CD14-positive monocyte (primary cell): ENCODE measurements at places on chromosomes 2 and 18.

GRCh38 chr2:81675641-81676040, 1371.1 kb upstream of the LRRTM1 start:
- DNase-seq: no peak

DNA sequence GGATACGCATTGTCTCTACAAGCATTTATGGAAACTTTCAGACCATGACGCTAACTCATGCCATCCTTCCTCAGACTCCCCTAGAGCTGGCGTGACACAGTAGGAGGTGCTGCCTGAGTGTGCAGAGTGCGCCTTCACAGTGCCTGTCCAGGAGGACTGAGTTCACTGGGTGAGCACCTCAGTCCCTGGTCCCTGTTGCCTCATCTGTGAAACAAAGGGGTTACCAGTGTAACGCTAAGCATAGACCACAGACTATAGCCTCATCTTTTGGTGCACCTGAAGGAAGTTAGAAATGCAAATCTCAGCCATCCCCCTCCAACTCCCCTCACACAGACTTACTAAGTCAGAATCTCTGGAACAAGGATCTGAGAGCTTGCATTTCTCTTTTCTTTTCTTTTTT, 142.8 kb downstream of the TMEM17 start:
- DNase-seq: no peak

- no peak for DNase-seq
These were observed 110.3 kb downstream of the KCNF1 start for GRCh38 chr2:11022064-11022463.

GRCh38 chr2:236840215-236840614, 245.5 kb upstream of the COPS8 start:
- no peak for DNase-seq

- DNase-seq: no peak
These were observed 68.6 kb downstream of the DGKD start for GRCh38 chr2:233422649-233423551.

- no peak for DNase-seq
These were observed 135.4 kb downstream of the PTH2R start for GRCh38 chr2:208541989-208542464.

GRCh38 chr18:45783097-45784075, 42.1 kb upstream of the SIGLEC15 start:
- DNase-seq: no peak

DNA sequence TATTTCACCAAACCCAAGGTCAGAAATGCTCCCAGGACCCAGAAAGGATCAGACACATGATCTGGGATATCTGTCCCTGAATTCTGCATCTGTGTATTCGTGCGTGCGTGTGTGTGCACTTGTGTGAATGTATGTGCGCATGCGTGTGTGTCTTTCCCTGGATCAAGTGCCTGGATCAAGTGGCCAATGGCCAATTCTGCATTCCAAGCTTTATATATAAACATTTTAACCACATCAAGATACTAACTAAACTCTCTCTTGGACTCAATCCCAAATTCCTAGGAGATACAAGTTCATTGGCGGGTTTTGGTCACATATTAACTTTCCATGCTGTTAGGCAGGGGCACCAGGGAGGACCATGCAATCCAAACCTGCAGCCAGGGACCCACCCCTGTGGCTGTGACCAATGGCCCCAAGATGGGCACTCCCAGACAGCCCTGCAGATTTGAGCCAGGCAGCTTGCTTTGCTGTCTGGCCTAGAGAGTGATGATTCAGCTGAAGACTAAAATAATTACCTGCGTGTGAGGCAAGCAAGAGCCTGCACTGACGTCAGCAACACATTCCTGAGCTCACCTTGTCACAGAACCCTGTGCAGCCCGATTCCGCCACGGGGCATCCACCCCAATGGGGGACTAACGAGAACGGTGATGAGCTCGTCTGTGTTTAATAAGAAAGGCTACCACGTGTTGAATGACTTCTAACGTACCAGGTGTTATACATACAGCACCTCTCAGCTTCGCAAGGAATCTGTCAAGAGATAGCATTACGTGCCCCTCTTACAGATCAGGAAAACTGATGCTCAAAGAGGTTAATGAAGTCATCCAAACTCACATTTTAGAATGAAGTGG, 45.3 kb upstream of the ROCK2 start:
- DNase-seq: no peak

DNA sequence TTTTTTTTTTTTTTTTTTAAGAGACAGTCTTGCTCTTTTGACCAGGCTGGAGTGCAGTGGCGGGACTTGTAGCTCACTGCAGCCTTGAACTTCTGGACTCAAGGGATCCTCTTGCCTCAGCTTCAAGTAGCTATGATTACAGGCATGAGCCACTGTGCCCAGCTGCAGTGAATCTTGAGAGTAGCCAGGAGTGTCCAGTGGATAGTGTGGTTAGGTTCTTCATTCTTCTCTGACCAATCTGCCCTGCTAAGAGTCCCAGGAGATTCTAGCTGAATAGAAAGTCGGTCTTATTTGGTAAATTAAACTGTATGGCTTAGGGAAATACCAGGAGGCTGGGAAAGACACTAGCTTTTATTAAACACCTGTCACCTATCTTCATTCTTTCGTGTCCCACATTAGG, 15.3 kb downstream of the USP39 start:
- no peak for DNase-seq

DNA sequence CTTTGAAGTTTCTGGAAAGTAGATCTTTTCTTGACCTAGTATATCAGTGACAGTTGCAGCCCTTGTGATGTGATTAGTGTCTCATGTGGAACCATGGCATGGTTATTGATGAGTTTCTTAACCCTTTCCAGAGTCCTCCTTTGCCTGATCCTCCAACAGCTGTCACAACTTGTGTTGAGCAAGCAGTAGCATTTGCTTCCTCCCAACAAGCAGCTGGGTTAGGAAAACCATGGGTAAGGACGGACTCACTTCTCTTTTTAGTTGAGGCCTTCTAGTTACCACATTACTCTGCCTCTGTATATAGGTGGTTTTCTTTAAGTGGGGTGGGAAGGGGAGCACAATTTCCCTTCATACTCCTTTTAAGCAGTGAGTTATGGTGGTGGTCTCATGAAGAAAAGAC, 96.3 kb downstream of the XRCC5 start:
- no peak for DNase-seq

- DNase-seq: no peak
These were observed 95.0 kb downstream of the CDH20 start for GRCh38 chr18:61428266-61428665.

DNA sequence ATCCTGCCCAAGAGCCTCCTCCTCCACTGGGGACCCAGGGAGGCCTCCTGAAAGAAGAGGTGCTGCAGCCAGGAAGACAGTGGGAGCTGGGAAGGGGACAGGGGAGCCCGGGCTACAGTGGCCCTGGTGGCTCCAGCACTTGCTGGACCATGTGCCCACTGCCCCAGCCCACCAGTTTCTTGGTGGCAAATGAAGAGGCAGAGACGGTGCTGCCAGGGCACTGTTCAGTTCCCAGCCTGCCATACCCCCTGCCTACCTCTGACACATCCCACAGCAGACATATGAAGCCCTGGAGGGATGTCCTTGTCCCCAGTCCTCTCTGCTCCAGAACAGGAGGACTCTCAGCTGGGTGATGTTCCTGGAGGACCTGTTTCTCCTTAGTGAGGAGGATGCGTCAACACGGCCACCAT, 3.7 kb downstream of the RAMP1 start:
- DNase-seq: no peak

GRCh38 chr2:33602201-33602830, 3.2 kb upstream of the FAM98A start:
- DNase-seq: no peak

DNA sequence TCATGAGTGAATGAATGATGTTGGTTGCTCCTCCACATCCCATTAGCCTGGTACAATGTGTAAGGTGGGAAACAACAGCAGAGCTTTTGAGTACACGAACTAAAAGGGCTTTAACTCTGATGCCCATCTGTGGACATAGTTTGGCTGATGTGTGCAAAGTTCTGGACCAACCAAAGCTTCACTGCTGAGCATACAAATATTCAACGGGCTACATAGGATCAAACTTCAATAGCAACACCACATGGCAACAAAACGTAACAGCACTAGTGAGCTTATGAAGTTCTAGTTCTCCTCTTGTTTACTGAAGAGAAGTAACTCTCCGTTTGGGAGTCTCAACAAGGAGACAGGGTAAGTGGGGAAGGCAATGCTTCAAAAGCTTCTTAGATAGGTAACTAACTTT, 20.4 kb downstream of the STAM2 start:
- DNase-seq: no peak

GRCh38 chr2:233352141-233352842, 2.0 kb upstream of the DGKD start:
- DNase-seq: no peak

- peak; percentile 45 for DNase-seq
These were observed 28.6 kb downstream of the ITGA6 start for GRCh38 chr2:172456002-172456401.

DNA sequence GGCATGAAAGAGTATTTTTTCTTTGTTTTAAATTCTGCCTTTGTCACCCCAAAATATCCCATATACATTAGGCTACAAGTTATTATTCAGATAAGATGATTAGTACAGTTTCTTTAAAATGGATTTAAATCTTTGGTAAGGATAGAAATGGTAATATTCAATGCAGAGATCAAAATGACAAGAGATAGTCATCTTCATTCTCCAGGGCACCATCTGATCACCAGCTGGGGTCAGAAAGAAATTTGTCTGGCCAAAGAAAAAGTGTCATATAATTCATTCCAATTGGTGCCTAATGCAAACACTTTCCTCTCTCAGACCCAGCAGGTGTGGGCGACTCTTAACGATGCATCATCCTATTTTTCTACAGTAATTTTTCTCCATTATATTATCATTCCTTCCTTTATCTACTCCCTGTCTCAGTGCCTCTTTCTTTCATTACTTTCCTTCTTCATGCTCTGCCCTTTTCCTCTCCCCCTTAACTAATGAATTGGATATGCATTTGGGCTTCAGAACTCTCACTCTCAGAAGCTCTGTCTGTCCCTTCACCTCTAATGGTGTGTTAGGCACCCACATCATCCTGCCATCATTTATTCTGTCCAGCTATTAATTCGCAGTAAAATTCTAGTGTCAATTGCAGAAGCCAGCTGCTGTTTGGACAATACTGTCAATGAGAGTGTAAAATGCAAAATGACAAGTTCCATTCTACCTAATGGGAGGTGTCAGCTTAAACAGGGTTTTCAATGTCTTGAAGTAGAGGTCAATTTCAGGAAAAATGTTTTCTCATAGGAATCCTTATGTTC, 570.5 kb downstream of the TDRD15 start:
- DNase-seq: no peak

DNA sequence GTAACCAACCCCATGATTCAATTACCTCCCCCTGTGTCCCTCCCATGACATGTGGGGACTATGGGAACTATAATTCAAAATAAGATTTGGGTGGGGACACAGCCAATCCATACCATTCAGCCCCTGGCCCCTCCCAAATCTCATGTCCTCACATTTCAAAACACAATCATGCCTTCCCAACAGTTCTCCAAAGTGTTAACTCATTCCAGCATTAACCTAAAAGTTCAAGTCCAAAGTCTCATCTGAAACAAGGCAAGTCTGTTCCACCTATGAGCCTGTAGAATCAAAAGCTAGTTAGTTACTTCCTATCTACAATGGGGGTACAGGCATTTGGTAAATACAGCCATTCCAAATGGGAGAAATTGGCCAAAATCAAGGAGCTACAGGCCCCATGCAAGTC, 32.0 kb upstream of the CCDC141 start:
- DNase-seq: no peak

GRCh38 chr2:68319398-68320117, at the start of gene CNRIP1:
TSS of gene CNRIP1 (minus strand) at chr2:68319949. CDS start at chr2:68319400, 549 bp downstream.
- DNase-seq: peak; percentile 44

DNA sequence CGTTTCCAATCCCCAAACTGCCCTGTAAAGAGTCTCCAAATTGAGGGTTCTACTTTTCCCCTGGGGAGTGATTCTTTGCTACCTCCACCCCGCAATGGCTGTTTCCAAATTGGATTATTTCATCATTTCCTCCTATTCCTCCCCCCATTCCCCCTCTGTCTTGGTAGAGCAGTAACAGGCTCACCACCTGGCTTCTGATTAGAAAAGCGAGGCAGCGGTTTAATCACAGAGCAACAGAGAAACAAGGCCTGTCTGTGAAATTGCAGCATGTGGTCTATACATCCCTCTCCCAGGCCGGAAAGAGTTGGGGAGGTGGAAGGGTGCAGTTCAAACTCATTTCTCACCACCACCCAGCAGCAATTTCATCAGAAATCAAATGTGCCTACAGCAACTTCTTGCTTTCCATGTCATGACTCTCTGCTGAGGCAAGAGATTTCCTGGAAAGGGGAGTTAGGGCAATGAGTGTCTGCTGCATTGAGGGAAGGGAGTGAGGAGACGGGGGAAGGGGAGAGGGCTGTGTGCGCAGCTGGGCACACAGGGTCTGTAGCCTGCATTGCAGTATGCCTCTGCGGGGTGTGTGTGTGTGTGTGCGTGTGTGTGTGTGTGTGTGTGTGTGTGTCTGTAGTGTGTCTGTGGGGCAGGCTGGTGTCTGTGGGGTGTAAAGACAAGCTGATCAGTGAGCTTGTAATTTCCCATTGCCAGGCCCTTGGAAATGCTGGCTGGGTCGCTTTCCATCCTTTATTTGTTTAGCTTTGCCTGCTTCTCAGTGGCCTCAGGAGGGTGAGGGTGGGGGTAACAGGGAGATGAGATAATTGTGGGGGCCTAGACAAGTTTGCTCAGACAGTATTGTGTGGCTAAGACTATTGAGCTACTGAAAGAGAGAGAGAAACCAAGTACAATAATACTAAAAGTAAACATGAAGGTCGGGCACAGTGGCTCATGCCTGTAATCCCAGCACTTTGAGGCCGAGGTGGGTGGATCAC, 13.5 kb upstream of the IGFBP2 start:
- DNase-seq: no peak

GRCh38 chr2:160252278-160252887, 52.3 kb upstream of the ITGB6 start:
- peak; percentile 66 for DNase-seq

- no peak for DNase-seq
These were observed 42.3 kb upstream of the ALPP start for GRCh38 chr2:232336241-232336736.

DNA sequence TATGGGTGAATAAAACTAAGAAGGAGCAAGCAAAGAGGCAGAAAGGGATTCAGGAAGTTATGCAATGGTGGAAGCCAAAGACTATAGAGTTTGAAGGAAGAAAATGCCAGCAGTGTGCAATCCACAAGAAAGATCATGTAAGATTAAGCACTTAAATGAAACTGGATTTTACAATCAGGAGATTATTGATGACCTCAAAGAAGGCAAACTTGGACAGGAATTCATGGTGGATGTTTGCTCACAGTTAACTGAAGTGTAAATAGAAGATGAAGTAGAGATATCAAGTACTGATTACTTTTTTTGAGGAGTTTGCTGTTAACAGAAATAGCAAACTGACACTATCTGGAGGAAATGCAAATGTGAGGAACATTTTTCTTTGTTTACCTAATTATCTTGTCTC, 308.9 kb downstream of the RND3 start:
- DNase-seq: no peak

- no peak for DNase-seq
These were observed 41.3 kb downstream of the VSNL1 start for GRCh38 chr2:17581831-17582230.
